Hindlimb muscle (tissue), 1 donor: ENCODE measurements at places on chromosomes 11 and 22.

- DNase-seq = no peak
These were observed 7.0 kb downstream of the FADD start for GRCh38 chr11:70210051-70210501.

- no peak for DNase-seq
These were observed 56.8 kb upstream of the FGF3 start for GRCh38 chr11:69876013-69876412.

DNA sequence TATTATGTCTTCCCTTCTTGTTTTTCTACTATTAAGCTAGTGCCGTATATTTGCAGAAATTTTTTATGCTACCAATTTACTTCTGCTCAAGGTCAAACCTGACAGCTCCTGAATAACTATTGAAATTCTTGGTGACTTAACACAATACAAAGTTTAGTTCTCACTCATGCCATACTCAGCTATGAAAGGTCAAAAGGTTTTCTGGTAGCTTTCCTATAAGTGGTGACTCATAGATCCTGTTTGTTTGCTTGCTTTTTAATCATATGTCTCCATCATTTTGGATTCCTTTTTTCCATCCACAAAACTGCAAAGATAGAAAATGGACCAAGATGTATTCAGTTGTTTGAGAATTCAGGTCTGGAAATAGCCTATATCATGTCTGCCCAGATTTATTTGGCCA is 855.8 kb upstream of the LRRC4C start:
- no peak for DNase-seq

DNA sequence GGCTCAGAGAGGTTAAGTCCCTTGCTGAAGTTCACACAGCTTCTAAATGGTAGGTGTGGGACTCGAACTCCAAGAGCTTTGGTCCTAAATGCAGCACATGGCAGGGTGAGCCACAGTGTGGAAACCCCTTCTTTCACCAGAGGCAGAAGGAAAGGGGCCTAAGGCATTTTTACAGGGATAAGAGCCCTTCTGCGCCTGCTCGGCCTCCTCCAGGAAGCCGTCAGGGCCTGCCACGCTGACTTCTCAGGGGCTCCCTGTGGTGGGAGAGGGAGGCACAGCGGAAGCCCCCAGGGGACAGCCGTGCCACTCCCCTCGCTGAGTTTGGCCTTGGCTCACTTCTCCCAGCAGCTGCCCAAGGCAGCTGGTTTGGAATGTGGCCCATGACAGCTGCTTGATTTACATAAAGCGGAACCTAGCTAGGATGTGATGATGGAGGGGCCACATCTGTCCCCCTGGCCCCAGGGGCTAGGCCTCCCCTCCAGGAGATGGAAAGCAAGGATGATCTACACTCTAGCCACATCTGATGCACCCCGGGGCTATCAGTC is 35.4 kb downstream of the CD82 start:
- DNase-seq = peak; percentile 70

- no peak for DNase-seq
These were observed 151.0 kb downstream of the MPPED1 start for GRCh38 chr22:43562843-43563242.

DNA sequence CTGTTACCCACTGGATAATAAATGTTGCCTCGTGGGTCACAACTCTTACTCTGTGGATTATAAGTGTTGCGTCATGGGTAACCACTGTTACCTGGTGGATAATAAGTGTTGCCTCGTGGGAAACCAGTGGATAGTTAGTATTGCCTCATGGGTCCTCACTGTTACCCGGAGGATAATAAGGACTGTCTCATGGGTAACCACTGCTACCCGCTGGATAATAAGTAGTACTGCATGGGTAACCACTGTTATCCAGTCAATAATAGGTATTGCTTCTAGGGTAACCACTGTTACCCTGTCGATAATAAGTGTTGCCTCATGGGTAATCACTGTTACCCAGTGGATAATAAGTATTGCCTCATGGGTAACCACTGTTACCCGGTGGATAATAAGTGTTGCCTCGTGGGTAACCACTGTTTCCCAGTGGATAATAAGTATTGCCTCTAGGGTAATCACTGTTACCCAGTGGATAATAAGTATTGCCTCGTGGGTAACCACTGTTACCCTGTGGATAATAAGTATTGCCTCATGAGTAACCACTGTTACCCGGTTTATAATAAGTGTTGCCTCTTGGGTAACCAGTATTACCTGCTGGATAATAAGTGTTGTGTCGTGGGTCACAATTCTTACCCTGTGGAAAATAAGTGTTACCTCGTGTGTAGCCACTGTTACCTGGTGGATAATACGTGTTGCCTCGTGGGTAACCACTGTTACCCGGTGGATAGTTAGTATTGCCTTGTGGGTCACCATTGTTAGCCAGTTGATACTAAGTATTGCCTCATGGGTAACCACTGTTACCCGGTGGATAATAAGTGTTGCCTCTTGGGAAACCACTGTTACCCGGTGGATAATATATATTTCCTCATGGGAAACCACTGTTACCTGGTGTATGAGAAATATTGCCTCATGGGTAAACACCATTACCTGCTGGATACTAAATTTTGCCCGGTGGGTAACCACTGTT is 15.7 kb upstream of the NXPE4 start:
- DNase-seq = no peak

DNA sequence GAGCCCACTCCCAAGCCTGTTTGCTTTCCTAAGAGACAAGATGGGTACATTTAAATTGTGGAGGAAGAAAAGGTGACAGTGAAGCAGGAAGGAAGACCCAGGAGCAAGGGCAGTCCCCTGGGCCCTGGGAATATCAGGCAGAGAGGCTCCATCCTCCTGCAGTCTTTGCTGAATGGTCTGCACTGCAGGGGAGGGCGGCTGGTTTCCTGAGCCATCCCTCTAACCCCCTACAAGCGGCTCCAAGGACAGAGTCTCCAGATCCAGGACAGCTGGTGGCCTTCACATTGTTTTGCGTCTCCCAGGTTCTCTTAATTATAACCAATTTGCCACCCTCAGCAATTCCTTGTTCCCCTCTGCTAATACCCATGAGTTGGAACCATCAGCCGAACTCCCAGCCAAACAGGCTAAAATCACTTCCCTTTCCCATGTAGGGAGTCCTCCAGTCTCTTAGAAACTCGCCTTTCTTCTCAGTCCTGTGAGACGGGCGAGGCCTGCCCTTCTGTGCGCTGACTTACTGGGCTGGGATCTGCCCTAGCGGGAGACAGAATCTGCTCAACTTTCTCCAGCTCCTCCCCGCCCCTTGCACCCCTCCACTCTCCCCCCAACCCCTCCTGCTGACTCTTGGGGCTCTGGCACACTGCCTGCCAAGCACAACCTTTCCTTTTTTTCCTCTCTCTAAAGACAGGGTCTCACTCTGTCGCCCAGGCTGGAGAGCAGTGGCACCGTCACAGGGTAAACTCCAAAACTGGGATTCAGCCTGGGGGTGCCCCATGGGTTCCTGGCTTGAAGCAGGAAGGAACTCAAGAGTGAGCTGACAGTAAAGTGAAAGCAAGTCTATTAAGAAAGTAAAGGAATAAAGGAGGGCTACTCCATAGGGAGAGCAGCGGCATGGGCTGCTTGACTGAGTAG is 53.4 kb upstream of the EMID1 start:
- no peak for DNase-seq

GRCh38 chr11:15761235-15761634 is 595.1 kb downstream of the SOX6 start:
- DNase-seq = no peak

DNA sequence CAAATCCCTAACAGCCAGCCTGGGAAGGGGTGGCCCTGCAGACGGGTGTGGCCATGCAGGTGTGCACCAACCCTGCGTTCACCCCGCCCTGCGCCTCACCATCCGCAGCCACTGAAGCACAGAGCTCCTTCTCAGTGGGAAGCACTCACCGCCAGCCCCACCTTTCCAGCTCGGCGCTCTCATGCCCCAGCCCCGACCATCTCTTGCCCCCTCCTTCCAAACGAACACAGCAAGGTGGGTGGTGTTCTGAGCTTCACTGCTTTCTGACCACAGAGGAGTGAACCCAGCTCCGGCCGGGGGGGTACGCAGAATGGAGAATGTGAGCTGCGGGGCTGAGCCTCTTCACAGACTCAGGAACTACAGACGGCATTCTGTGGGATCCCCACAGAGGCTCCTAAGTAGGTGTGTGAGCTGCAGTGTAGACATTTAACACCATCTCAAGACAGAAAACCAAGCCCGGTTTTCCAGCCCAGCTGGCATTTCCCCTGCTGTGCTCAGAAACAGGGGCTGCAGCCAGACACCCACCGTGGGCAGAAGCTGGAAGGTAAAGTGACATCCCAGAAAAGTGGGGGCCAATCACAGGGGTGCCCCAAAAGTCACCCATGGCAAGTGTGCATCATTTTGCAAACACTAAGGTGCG is 88.4 kb upstream of the RTL6 start:
- DNase-seq = no peak

GRCh38 chr22:43861529-43861928 is 784 bp downstream of the SULT4A1 start:
- DNase-seq = no peak

DNA sequence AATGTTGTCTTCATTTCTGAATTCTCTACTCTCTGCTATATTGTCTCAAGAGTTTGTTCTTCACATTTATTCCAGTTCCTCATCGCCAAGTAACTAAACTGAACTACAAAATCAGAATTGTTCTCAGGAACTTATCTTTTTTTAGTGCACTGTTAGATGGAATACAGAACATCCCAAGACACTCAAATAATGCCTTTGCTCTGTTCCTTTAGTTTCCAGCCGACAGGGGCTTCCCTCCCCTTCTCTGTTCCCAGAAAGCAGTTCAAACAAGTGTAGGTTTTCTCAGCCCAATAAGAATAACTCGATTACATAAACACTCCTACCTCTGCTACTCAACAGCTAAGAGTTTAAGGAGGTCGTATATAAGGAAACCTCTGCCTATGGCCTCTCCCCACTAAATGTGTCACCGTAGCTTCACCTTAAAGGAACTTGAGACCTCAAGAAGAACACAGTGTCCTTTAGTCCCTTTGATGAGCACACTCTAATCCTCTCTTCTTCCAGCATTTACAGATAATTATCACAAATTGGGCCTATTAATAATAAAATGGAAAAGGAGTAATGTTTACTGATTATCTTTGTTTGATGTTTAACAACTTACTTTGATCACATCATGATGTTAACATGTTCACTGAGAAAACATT is 6.9 kb downstream of the POU2AF3 start:
- DNase-seq = no peak

- DNase-seq = no peak
These were observed 69.7 kb downstream of the GDPD4 start for GRCh38 chr11:77231800-77232199.

DNA sequence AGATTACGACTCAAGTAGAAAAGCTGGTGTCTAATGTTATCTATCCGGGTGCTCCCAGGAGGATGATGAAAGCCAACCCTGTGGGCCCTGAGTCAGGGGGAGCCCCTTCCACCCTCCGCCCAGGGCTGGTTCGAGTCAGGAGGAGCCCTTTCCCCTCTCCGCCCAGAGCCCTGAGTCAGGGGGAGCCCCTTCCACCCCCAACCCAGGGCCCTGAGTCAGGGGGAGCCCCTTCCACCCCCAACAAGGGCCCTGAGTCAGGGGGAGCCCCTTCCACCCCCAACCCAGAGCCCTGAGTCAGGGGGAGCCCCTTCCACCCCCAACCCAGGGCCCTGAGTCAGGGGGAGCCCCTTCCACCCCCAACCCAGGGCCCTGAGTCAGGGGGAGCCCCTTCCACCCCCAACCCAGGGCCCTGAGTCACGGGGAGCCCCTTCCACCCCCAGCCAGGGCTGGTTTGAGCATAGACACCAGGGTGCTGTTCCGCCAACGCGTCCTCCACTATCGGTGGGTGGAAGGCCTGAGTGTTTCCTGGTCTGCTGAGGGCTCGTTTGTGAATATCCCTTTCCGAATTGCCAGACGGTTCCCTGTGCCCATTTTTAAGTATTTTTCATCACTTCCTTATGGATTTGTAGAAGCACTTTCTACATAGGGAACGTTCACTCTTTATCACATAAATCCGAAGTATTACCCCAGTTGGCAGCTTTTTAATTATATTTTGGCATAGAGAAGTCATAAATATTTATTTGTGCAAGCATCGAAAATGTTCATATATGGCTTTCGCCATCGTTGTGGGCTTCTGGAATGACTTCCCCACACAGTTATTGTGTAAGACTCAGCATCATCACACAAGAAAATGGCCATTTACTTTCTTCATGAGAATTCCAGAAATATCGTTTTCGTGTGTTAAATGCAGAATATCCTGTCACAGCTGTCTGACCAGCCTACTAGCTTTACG is 380.6 kb downstream of the BRD1 start:
- DNase-seq = no peak

DNA sequence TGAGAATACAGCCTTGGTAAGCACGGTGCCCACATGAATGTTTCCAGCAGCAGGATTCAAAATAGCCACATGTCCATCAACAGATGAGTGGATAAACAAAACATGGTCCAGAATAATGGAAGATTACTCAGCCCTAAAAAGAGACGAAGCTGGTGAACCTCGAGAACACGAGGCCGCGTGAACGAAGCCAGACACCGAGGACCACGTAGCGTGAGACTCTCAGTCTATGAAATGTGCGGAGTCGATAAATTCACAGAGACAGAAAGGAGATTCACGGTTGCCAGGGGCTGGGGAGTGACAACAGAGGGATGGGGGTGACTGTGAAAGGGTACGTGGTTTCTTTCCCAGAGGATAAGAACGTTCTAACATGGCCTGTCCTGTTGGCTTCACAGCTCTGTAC is 2.9 kb upstream of the ASCL2 start:
- no peak for DNase-seq

GRCh38 chr11:92332986-92333385 is 108.4 kb downstream of the FAT3 start:
- DNase-seq = no peak

DNA sequence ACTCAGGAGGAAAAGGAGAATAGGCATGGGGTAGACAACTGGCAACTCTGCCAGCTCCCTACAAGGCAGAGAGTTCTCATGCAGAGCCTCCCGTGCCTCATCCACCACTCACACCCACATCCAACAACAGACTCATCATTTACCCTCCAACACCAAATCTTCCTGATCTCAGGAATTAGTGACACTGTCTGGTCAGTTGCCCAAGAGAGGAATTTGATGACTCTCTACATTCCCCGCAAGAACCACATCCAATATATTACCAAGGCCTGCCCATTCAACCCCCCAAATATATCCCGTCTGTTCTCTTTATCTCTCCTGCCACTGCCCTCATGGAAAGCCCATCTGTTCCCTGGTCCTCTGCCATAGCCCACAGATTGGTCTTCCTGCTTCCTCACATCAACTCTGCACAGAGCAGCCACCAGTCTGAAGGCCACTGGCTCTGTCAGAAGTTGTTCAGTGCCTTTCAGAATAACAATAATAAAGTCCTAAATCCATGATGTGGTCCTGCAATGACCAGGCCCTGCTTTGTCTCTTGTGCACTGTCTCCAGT is 57.5 kb upstream of the CD82 start:
- DNase-seq = no peak

GRCh38 chr22:37442537-37442936 is 15.3 kb upstream of the ELFN2 start:
- DNase-seq = no peak

GRCh38 chr11:79314906-79315689 is 125.7 kb downstream of the TENM4 start:
- DNase-seq = no peak

GRCh38 chr11:8097468-8097867 is 16.5 kb downstream of the TUB start:
- DNase-seq = peak; percentile 66

GRCh38 chr11:11296434-11296833 is 56.6 kb downstream of the CSNK2A3 start:
- no peak for DNase-seq
